ENCODE measurements at places on chromosomes 12 and 14. TPM values are rescaled to one million over a fixed set of nuclear protein-coding genes. Genes with fewer than 3 reads are reported as not detected.

The TGM1 gene
- 2.1 TPM for total RNA-seq

The CLIP1 gene
- 65.4 TPM for total RNA-seq

The SERPINA9 gene
- not detected for total RNA-seq

The TSPAN9 gene
- 49.6 TPM for total RNA-seq

The TMEM253 gene
- not detected for total RNA-seq

The CLEC4D gene
- not detected for total RNA-seq

Measured in smooth muscle cell of the umbilical artery (primary cell).